IPS DF 6.9 (cell line): ENCODE measurements at places on chromosomes 11 and 22.

DNA sequence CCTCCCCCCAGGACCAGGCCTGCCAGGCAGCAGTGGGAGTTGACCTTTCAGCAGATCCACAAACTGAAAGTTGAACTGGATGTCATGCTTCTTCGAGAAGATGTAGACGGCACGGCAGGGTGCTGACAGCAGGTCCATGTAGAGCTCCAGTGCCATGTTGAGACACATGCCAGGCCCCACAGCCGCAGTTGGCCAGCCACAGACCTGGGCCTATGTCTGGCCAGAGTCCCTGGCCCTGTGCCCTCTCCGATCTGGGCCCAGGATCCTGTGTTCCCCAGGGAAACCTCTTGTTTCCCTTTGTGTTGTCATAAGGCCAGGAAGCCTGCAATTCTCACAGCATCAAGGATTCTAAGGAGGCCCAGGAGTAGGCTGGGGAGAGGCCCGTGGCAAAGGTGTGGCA lies at the start of gene GSTT4:
Gene GSTT4 (minus strand): TSS at position 253 of the 400 bp plus-strand sequence. CDS start 97 bp downstream, at position 156.
- no peak for DNase-seq

- DNase-seq = no peak
These were observed 983 bp downstream of the EHF start for GRCh38 chr11:34621876-34622275.

DNA sequence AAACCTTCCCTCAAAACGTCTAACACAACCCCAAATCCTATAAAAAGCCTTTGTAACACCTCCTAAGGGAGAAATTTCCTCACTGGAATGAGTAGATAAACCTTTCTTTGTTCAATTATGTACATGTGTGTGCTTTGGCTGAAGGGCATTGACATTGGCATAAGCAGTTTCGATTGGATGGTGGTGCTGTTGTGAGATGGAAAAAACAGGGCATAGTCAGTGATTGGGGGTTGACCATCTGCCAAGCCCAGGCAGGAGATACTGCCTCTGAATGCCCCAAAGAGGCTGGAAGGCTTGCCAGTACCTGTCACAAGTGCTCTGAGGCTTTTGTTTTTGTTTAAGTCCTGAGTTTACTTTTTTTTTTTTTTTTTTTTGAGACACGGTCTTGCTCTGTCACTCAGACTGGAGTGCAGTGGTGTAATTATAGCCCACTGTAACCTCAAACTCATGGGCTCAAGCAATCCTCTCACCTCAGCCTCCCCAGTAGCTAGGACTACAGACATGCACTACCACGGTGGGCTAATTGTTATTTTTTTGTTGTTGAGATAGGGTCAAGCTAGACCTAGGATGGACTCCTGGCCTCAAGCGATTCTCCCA lies 1.2 kb upstream of the CCDC117 start:
- DNase-seq = no peak

DNA sequence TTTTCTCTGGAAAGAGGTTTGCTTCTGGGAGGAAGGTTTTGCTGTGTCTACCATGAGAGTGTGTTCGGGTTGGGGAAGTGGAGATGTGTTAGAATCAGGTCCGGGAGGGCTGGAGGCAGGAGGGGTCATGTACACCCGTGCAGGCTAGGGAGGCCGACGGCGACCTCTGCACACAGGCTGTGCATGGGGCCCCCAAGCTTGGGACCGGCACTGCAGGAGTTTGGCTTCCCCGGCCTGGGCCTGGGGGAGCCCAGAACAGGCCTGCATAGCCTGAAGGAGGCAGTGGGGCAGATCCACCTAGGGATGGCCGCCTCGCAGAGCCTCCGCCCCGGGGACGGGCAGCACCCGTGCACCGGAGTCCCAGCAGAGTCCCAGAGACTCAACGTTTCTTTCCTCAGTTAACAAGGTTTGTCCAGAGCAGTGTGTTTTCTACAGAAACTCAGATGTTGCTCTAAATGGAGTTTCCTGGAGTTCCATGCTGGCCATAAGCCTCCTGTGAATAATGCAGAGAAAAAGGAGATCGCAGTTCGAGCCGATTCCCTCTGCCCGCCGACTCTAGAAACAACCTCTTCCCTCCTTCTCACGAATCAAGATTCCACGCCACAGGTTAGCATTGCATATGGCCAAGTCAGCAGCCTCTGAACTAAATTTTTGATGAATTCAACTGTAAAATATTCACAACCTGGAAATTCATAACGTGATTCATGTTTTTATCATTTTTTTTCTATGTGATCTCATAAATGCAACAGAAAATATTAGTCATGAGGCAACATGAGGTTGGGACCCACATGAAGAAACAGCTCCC lies 427.3 kb downstream of the BRD1 start:
- DNase-seq = no peak

GRCh38 chr11:26042113-26042512 lies 289.8 kb upstream of the ANO3 start:
- no peak for DNase-seq

DNA sequence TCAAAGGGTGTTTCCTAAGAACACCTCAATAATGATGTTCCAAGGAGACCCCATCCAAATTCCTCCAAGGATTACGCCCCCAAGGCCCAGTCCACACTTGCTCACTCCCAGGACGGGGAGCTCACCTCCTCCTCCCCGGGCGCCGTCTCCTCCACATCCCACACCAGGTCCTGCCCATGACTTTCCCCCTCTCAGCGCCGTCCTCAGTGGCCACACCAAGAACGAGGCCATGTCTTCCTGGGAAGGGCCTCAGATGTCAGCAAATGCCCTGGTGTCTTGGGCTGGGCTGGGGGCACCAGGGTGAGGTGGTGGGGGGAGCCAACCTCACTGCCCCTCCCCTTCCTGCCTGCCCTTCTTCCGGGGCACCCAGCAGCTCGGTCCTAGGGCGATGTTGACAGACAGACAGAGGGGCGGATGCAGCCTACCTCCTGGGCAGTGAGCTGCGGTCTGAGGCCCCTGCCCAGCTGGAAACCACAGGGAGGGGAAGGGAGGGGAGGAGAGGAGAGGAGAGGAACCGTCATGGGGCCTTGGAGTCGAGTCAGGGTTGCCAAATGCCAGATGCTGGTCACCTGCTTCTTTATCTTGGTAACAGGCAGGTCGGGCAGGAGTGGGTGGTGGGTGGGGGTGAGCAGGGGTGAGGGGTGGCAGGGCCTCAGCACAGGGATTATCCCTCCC lies at the start of the genes C11orf21 and TSPAN32:
Gene C11orf21 (minus strand): TSS at position 288 of the 675 bp plus-strand sequence. CDS start 110 bp downstream, at position 178.
Gene TSPAN32 (plus strand): TSS at position 383 of the 675 bp plus-strand sequence. CDS start 137 bp downstream, at position 520.
- no peak for DNase-seq

GRCh38 chr11:134242376-134242775 lies 10.8 kb downstream of the THYN1 start:
- DNase-seq = no peak

GRCh38 chr11:565921-566509 lies 5.2 kb downstream of the RASSF7 start:
- no peak for DNase-seq

- DNase-seq = no peak
These were observed 7.3 kb upstream of the PAX6 start for GRCh38 chr11:31818425-31818755.

- no peak for DNase-seq
These were observed 590 bp downstream of the NNMT start for GRCh38 chr11:114296605-114297372.

GRCh38 chr11:70537576-70538571 lies 139.5 kb downstream of the CTTN start:
- DNase-seq = no peak

GRCh38 chr22:21650280-21650679 lies 8.2 kb downstream of the SDF2L1 start:
- DNase-seq = no peak

GRCh38 chr22:40302149-40302548 lies 44.2 kb upstream of the ADSL start:
- no peak for DNase-seq

GRCh38 chr11:11620173-11620920 lies 1.5 kb downstream of the GALNT18 start:
- DNase-seq = no peak

GRCh38 chr11:99069856-99070444 lies 49.2 kb downstream of the CNTN5 start:
- DNase-seq = peak; percentile 11

DNA sequence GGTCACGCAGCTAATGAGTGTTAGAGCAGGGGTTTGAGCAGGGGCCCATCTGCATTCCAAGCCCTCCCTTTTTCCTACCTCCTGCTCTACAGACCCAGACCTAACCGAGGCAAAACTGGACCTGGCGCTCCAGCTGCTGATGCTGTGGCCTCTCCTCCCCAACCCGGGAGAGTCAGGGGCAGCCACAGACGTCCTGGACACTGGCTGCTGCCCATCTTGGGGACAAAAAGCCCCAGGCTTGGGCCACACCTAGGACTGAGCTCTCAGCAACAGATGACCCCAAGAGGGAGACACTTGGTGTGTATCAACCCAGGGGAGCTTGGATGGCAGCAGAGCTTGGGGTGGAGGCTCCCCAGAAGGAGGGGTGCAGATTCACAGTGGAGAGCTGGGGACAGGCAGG lies 172.6 kb downstream of the ST3GAL4 start:
- no peak for DNase-seq

- no peak for DNase-seq
These were observed 83.3 kb downstream of the DGCR2 start for GRCh38 chr22:19038728-19039447.

DNA sequence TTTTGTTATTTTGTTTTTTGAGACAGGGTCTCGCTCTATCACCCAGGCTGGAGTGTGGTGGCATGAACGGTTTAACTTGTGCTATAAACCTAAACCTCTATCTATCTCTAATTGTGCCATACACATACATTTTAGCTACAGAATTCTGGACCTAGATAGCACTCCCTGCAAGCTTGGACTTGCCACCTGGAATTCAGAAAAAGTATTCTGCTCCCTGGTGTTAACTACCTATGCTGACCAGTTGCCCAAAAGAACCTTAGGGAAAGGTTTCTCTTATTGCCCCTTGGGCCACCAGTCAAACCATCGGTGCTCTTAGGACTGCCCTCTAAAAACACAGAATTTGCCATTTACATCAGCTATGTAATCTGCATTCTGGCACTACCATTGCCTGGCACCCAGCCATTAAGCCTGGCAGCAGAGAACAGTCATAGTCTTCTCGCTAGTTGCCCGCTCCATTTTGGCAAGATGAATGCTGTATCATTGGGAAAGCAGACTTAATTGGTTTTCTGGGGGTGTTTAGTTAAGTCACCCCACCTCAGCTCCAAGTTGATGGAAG lies 55.3 kb downstream of the ETS1 start:
- DNase-seq = no peak

DNA sequence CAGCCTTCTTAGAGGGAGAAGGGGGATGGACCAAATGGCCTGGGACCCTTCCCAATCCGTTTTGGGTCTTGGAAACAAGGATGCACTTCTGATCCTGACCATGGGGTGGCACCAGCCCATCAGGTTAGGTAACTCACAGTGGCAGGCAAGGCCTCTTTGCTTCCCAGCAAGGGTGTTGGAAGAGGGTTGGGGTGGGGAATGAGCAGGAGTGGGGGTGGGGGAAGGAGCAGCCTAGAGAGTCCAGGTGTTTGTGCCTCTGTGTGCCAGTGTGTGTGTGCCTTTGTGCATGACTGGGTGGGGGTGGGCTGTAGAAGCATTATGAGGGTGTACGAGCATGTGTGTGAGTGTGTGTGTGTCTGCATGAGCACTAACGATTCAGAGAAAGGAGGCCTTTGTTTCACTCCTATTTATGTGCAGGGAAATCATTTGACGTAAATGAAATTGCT lies 213.1 kb downstream of the INSC start:
- peak; percentile 70 for DNase-seq
